ENCODE measurements at places on chromosomes 5 and 9.
A peak's percentile ranks its signal among the peaks of the same experiment; 100 is the strongest.

DNA sequence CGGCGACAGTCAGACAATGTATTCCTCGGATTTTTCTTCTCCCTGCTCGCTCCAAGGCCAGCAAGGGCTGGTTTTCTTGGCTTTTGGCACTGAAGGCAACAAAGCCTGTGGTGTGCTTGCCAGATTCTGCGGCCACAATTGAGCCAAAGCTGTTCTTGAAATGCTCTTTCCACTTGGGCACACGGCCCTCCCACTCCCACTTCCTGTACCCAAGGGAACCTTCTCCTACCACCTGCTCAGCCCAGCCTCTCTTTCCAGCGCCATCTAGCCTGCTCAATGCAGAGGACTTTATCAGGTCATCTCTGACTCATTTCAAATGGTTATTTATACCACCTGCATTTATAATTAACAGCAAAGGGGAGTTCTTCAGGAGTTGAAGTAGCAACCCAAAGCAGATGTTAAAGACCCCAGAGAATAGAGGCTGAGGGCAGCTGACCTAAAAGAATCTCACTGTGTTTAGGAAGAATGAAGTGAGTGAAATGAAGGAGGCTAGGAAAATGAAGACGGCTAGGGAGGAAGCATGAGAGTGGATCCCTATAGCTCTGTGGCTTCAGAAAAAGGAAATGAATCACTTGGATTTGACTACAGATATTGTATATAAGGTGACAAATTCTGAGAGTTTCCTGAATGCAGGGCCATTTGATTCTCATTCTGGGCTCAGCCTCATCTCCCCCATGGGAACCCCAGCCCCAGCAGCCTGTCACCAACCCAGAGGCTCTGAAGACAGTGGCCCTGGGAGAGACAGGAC, 439.0 kb downstream of the ENC1 start:
- no peak for DNase-seq

DNA sequence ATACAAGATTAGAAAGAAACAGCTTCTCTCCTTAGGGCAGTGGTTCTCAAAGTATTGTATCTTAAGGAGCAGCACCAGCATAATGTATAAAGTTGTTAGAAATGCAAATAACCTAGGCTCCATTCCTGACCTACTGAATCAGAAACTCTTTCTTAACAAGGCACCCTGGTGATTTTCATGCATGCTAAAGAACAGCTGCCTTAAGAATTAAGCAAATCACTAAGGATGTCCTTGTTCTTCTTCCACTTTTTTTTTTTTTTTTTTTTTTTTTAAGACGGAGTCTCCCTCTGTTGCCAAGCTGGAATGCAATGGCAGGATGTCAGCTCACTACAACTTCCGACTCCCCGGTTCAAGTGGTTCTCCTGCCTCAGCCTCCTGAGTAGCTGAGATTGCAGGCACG, 1095.2 kb upstream of the EDIL3 start:
- DNase-seq = no peak

DNA sequence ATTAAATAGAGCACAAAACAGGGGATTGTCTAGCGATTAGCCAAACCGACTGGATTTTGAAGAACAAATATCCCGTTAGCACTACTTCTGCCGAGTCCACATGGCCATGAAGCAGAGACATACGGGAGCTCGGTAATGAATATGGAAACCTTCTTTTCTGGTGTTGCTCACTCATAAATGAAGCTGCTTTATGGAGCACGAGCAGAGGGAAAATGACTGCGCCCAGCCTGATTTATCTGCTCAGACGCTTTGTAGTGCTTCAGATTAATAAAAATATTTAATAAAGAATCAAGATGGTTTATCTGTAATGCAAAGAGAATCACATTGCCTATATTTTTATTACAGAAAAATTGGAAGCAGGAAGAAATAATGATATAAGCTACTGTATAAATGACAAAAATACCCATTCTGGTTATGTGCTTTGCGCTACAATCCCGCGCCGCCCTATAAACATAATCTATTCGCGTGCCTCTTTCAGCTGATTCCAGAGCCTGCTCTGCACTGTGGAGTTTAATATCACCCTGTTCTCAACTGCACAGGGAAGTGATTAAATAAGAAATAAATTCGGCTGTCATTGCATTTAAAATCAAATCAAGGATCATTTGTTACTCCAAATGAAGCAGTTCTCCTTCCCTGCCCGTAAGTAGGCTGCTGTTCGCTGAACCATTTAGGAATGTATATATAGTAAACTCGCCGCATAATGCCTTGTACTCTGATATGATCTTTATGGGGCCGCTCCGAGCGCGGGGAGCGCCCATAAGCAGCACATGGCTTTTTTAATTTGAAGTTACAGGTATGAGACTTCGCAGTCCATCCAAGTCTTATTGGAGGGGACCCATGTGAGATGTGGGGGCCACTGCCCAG, 22.3 kb upstream of the UBAC1 start:
- DNase-seq = no peak

- no peak for DNase-seq
These were observed 181.6 kb upstream of the TLE4 start for GRCh38 chr9:79390077-79390698.

DNA sequence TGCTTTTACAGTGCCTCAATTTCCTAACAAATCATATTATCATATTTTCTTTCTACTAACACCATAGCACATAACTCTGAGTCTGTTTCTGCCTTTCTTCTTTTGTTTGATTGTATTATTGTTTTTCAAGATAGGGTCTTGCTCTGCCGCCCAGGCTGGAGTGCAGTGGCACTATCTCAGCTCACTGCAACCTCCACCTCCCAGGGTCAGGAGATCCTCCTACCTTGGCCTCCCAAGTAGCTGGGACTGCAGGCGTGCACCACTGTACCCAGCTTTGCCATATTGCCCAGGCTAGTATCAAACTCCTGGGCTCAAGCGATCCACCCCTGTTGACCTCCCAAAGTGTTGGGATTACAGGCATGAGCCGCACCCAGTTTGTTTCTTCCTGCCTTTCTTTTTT, 18.7 kb downstream of the PAIP2 start:
- no peak for DNase-seq

- DNase-seq = no peak
These were observed 407.4 kb downstream of the BRINP1 start for GRCh38 chr9:118961857-118962256.

- DNase-seq = no peak
These were observed 191.6 kb upstream of the CTNND2 start for GRCh38 chr5:12095808-12096281.

GRCh38 chr5:40736103-40736875, 19.5 kb downstream of the TTC33 start:
- DNase-seq = peak; percentile 55

DNA sequence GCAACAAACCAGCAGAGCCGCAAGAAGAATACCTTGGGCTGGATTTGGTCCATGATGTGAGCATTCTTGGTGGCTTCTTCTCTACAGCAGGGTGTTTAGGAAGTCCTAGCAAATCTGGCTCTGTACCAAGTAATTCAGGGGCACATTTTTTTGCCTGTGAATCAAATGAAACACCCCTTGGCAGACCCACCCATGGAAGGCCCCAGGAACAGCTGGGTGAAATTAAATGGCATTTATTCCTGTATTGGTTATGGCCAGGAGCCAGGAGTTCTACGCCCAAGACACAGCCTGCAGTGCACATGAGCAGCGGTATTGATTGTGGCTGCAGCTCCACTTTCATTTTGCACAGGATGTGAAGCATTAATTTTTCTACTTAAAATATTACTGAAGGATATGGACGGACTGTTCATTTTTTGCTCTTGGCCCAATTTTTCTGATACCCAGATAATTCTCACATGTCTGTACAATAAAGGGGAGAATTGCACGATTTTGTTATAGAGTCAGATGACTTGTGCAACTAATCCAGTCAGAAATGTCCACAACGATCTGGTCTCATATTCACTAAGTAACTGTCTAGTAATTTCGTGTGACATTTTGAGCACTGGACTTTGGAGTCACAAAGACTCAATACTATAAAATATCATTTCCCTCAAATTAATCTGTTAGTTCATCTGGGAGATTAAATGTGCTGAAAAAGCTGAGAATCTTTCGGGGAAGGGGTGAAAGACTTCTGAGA, 120.7 kb upstream of the APC start:
- DNase-seq = no peak

- no peak for DNase-seq
These were observed 19.8 kb downstream of the MLANA start for GRCh38 chr9:5910413-5911057.

DNA sequence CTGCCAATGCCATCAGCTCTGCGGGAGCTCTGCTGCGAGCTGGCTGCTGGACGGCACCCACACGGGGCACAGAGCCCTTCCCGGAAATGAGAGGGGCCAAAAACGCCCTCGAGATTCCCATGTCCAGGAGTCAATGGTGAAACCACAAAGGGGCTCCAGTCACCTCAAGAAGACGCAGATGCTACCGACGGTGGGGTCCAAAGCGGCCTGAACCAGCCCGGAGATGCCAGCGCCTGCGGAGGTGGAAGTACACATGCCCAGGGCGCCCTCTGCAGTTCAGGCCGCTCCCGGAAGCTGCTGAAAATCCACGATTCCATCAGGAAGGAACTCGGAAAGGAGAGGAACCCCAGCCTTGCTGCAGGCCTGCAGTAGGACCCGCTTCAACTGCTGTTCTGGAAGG, 82.4 kb upstream of the SELENOP start:
- DNase-seq = no peak

DNA sequence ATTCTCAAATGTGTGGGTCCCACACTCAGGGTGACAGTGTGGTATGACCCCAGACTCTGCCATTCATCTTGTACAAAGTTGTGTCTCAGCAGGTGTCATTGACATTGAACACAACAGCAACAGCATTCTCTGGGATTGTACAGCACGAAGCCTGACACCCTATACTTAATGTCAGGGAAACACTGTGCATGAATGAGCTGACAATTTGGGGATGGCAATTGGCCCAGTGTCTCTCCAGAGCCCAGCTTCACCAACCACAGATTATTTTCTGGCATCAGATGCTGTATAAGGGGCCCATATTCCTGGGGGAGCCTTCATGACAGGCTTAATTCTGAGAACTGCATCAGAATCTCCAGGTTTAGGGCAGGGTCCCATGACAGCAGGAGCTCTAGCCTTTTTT, 143.2 kb downstream of the GCNT1 start:
- DNase-seq = no peak

GRCh38 chr9:37210737-37211523, 90.6 kb downstream of the ZCCHC7 start:
- DNase-seq = no peak

GRCh38 chr9:100346836-100347235, 5.9 kb downstream of the TEX10 start:
- DNase-seq = no peak

- no peak for DNase-seq
These were observed 54.3 kb downstream of the TRIP13 start for GRCh38 chr5:946720-947625.

- DNase-seq = no peak
These were observed 83.0 kb upstream of the JAK2 start for GRCh38 chr9:4902135-4902475.

GRCh38 chr9:87854580-87854955, 28.1 kb upstream of the SPATA31E1 start:
- DNase-seq = no peak

DNA sequence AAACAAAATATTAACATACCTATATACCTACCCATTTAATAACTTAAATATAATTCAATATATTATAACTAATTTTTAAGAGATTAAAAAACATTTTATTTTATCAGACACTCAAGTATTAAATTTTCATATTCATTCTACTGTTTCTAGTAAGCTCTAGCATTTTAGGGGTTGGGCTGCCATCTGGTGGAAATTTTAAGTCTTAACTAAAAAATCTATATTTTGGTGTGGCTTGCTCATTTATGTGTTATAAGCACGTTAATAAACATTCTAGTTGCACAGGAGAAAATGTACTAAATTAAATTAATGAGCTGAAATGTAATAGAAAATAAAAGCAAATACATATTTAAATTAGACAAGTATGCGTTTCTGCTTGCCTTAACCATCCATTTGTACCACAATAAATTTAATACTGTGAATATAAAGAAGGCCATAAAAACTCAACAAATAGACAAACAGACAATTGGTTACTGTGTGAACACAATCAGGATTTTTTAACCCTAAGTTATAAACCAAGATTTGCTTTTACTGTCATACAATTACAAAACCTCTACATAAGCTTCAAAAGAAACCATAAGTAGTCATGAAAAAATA, 1728.3 kb upstream of the CDH9 start:
- peak; percentile 6 for DNase-seq

- DNase-seq = no peak
These were observed at the start of gene SVEP1 for GRCh38 chr9:110579034-110579861. Gene SVEP1, minus strand, starts transcription at chr9:110579741. Its CDS starts 198 bp downstream, at chr9:110579543.

GRCh38 chr5:99379187-99379586, 450.4 kb upstream of the CHD1 start:
- DNase-seq = no peak

GRCh38 chr5:40627706-40628105, 52.0 kb upstream of the PTGER4 start:
- DNase-seq = no peak

DNA sequence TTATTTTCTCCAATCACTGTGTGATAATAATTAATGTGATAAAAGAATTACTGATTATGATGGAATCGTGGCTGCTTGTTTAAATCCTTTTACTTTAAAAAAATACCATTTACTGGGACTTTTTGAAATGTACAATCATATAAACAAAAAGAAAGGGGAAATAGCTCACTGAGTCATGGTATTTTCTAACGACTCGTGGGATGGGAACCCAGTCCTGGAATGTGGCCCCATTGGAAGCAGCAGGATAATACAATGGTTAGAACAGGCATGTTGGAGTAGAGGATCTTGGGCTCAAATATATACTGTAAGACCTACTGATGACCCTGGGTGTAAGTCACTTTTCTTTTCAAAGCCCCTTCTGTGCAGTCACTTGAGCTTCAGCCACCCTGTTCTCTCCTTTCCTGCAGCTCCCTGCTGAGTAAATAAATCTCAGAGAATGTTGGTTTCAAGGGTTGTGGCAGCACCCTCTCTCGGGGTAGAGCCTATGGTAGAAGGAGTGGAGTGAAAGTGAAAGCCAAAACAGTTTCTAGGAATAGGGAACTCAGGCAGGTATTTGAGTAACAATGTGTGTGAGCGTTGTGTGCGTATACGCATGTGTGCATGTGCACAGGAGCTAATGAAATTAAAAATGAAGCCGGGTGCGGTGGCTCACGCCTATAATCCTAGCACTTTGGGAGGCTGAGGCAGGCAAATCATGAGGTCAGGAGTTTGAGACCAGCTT, 40.8 kb upstream of the LARP1 start:
- no peak for DNase-seq

- no peak for DNase-seq
These were observed 111.7 kb upstream of the BOD1 start for GRCh38 chr5:173727839-173728778.

- DNase-seq = no peak
These were observed 30.1 kb upstream of the HAPLN1 start for GRCh38 chr5:83750749-83751148.

DNA sequence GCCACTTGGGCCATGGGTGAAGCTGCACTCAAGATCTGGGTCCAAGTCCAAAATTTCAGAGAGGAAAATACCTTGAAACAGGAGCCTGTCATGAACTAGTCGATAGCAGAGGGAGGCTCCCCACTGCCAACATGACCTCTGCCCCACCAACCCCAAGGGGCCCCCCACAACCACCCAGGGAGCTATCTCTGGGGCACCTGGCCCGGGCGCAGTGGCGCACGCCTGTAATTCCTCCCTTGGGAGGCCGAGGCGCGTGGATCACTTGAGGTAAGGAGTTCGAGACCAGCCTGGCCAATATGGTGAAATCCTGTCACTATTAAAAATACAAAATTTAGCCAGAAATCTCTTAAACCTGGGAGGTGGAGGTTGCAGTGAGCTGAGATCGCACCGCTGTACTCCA, 20.1 kb upstream of the HMCN2 start:
- no peak for DNase-seq

- no peak for DNase-seq
These were observed 141.7 kb downstream of the AUH start for GRCh38 chr9:91220021-91220420.

GRCh38 chr9:137312852-137313325, 10.8 kb upstream of the NRARP start:
- DNase-seq = no peak

All from K562 (cell line).